ENCODE measurements at places on chromosomes 3 and 15.
A peak's percentile ranks its signal among the peaks of the same experiment; 100 is the strongest.

- DNase-seq, result peak; percentile 54
These were observed 14.1 kb upstream of the CXCR6 start for GRCh38 chr3:45929042-45929679.

- no peak for DNase-seq
These were observed 42.1 kb upstream of the SLC6A6 start for GRCh38 chr3:14360123-14360881.

GRCh38 chr3:140316868-140317400, 360.9 kb upstream of the TRIM42 start:
- DNase-seq, result no peak

DNA sequence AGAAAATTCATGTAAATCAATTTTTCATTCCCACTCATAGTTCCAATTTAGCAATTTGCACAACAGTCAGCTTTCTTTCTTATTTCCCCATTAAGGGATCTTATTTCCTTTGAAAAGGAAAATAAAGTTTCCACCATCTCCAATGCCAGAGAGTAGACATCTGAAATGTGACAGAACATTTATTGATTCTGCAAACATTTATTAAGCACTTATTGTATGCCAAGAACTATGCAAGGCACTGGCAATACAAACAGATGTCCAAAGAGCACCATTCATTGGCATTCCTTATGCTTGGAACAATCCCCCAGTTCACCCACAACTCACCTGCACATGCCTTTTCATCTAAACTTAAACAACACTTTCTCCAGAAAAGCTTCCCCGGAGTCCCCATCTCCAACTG, 2.5 kb upstream of the TFDP2 start:
- DNase-seq, result no peak

DNA sequence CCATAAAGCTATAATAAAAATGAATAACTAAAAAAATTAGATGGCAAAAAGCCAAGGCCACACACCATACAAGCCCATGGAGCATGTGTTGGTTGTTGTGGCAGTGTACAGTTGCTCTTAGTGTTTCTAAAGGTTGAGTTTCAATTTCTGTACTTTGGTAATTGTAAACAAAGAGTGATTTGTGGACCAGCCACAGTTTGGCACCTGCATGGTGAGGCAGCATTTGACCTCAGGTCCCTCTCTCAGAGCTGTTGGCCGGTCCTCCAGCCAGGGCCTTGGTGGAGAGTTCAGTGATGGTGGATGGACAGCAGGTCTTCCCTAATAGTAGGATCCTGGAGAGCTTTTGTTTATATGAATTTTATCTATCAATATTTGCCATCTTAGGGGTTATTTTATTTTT, 5.6 kb downstream of the ACAD9 start:
- DNase-seq, result no peak

GRCh38 chr15:57354436-57355123, 21.7 kb upstream of the CGNL1 start:
- no peak for DNase-seq

DNA sequence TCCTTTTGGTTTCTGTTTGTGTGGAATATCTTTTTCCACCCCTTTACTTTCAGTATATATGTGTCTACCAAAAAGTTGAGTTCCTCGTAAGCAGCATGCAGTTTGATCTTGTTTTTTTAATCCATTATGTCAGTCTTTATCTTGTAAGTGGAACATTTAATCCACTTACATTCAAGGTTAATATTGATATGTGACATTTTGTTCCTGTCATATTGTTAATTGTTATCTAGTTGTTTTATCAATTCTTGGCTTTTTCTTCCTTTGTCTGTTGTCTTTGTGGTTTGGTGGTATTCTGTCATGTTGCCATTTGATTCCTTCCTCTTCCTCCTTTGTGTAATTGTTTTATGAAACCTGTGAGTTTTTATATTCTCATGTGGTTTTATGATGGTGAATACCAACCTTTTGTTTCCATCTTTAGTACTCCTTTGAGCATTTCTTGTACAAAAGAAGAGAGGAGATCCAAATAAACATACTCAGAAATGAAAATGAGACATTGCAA, 43.4 kb upstream of the XCR1 start:
- DNase-seq, result no peak

GRCh38 chr3:31124373-31124772, 229.9 kb upstream of the GADL1 start:
- DNase-seq, result no peak

Data from stomach (tissue), 19 donors.